ENCODE measurements at places on chromosomes 1 and 21. TPM values are rescaled to one million over a fixed set of nuclear protein-coding genes. Genes with fewer than 3 reads are reported as not detected.

The CCDC30 gene
- total RNA-seq, result 1.3 TPM

The BMP8B gene
- total RNA-seq, result 0.27 TPM

The APOBEC4 gene
- not detected for total RNA-seq

The SERPINC1 gene
- total RNA-seq, result under 0.01 TPM

The JMJD4 gene
- 53.3 TPM for total RNA-seq

The HMGCL gene
- 31.8 TPM for total RNA-seq

The SLAMF6 gene
- 0.54 TPM for total RNA-seq

The LCE1E gene
- not detected for total RNA-seq

The TBX19 gene
- 1.3 TPM for total RNA-seq

The CELA3A gene
- total RNA-seq, result not detected

The LY9 gene
- total RNA-seq, result 1.3 TPM

The C1orf74 gene
- 3.5 TPM for total RNA-seq

Data from hematopoietic multipotent progenitor cell (in vitro differentiated cells).